Germinal center (tissue), 1 donor: ENCODE measurements at places on chromosomes 1 and 21.

DNA sequence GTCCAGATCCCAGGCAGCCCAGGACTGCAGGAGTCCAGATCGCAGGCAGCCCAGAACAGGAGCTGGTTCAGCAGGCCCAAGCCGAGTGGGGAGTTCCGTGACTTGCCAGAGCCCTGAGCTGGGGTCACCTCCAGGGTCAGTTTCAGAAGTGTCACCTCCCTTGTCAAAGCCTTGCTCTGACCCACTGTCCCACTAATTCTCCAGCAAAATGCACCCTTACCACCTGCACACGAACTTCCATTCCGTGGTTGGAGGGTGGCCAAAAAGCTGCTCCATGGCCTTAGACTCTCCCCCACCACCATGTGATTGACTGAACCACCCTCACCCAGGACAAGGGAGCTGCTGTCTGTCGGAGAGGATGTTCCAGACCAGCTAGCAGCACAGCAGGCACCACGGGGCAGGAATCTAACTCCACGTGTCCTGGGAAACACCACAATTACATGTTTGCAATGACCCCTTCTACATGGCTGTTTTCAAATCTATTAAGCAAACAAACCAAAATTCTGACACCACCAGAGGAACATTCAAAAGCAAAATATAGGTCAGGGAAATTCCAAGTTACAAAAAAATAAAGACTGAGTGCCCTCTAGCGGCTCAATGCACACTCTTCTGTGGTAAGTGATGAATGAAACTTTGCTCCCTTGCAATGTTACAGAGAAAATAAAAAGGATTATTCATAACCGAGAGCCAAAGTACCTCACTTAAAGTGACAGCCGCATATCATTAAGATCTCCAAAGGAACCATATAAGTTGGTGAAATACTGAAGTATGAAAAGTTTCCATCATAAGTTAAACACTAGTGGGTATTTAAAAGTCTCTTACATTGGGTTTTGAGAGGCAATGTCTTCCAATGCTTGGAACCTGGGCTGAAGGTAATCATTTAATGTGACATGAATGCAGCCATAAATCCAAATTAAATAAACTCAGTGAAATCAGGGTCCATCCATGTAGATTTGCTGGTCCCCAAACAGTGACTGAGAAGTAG, 76.3 kb downstream of the NPHP4 start:
- peak; percentile 36 for DNase-seq

GRCh38 chr1:20871419-20871818, 84.3 kb upstream of the HP1BP3 start:
- DNase-seq = no peak

DNA sequence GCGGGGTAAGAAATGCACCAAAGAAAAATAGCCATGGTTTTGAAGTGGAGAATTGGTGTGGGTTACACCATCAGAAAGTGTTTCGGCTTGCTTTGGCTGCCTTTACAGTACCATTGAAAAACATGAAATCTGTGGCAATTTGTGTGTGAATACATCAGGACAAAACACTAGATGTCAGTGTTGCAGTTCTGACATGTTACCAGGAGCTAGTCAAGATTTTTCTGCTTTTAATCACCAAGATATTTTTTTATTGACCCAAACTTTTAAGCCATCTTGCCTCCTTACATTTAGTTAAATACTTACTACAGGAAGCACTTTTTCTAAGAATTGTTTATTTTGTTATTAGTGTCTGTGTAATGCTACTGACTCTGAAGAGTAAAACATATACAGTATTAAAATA, 14.3 kb downstream of the RRP15 start:
- no peak for DNase-seq

DNA sequence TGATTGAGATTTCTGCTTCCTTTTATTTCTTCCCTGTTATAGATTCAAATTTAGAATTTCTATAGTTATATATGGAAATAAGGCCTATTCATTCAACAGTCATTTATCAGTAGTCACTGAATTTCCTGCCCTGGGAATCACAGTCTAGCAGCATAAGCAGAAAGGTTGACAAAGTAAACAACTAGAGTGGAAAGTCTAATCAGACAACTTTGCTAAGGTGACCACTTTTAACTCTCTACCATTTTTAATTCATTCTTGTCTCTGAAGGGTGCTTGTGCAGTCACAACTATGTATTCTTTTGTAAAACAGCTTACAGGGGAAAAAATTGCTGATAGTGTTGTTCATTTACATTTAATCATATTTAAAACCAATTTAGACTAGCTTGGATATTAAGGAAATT, 66.1 kb upstream of the PLA2G4A start:
- DNase-seq = no peak

GRCh38 chr1:11156441-11156840, 32.7 kb upstream of the ANGPTL7 start:
- DNase-seq = no peak

DNA sequence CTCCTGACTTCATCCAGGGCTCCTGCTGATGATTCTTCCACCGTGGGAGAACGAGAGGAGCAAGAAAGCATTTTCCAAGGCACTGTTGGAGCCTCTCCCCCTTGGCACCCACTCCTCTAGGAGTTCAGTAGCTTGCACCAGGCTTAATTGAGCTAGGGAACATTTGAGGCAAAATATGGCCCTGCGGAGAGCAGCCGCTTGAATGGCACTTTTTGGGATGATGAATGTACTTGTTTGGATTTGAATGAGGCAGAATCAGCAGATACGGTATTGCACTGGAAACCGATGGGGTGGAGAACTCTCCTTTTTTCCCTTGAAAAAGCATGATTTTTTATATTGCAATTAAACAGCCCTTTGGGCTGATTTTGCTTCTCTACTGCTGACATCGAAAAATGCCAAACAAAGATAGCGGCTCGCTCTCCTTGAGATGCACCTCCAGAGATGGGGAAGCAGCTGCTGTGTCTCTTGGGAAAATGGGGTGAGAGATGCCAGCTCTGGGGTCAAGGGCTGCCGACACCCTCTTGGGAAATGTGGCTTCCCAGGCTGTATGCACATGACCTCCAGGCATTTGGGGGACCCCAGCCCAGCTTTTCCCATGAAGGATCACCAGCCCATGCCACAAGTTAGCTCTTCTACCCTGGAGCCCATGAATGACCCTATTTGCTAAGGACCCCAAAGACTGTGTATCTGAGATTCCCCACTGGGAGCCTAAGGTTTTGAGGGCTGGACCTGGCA, 55.4 kb upstream of the LRP8 start:
- no peak for DNase-seq

GRCh38 chr1:19974822-19975416, 4.5 kb downstream of the PLA2G2A start:
- DNase-seq = no peak

DNA sequence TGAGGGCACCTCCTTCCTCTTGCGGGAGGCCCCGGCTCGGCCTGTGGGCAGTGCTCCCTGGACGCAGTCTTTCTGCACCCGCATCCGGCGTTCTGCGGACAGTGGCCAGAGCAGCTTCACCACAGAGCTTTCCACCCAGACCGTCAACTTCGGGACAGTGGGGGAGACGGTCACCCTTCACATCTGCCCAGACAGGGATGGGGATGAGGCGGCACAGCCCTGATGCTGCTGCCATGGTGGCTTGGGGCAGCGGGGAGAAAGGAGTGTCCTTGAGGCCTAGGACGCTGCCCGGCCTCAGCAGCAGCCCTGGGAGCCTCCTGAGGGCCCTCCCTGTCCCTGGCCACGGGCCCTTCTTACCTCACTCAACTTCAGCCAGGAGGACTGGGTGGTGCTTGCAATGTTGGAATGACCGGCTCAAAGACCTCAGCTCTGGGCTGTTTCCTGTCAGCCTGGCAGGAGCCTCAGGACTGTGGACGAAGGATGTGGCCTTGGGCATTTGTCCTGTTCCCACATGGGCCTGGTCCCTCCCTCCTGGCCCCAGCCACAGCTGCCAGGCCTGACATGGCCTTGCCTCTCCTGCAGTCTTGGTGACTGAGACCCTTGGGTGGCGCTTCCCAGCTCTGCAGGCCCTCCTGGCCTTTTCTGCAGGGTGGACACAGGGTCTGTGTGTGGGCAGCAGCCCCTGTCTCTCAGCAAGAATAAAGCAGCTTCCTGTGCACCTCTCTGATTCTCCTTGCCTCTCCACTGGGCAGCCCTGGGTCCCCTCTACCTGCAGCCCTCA, 45.9 kb downstream of the TRIM11 start:
- DNase-seq = no peak

GRCh38 chr1:71650119-71650518, 569.3 kb upstream of the ZRANB2 start:
- no peak for DNase-seq

DNA sequence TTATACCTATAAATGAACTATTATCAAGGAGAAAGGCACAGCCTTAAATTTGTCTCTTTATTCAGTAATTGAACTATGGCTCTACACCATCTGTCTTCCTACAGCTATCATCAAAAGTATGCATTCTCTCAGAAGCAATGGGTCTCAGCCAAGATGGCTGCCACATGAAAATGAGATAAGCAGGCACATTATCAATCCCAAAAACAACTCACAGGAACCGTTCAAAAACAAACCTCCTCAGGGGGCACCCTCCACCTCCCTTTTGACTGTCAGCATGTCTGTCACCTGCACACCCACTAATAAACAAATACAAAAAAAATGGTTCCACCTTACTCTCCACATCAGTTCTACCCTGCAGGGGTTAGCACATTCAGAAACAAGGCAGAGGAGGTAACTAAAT, 23.6 kb downstream of the KIAA0319L start:
- no peak for DNase-seq

DNA sequence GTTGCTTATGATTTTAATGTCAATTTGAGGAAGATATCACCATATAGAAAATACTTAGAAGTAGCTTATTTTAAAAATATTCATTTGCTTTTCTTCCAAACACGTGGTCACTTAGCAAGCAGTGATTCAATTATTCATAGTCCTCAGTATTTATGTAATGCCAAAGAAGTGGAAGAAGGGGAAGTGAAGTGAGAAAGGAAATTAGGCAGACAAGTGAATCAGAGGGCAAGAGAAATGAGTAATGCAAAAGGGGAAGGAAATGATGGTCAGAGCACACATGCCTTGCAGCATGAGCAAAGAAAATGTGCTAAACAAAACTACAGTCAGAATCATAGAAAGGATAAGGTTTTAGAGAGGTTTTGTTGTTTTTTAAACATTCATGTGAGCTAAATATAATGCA, 31.8 kb downstream of the SDCCAG8 start:
- peak; percentile 35 for DNase-seq

DNA sequence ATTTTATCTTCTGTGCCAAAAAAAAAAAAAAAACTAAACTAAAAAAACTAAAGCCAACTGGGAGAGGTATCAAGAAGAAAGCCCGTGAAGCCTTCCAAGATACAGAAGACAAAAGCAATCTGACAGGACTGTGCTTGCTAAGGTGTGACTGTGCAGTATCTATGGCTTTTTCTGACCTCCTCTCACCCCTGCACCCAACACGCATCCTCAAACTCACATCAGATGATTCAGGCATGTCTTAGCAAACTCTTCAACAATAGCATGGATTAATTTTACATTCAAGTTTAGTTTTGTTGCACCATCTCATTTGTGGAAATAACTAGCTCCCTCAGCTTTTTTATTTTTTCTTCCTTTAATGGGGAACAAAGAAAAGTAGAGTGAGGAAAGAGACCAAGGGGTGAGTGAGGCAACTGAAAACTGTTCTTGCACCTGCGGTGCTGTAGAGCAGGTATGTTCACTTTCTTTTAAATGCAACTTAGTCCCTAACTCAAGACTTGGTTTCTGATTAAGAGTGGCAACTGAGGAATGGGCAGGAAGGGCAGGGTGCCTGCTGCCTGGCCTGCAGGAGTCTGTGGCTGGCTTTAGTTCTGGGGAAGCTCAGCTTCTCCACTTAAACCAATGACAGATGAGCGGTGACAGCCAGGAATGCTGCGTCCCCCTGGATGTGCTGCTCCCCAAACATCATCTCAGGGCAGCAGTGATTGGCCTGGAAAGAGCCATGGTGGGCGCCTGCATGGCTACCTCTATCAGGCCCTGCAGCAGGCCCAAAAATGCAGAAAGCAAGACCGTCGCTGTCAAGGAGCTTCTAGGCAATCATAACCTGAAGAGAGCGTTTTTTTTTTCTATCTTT, 71.3 kb upstream of the LRRC8B start:
- DNase-seq = no peak

DNA sequence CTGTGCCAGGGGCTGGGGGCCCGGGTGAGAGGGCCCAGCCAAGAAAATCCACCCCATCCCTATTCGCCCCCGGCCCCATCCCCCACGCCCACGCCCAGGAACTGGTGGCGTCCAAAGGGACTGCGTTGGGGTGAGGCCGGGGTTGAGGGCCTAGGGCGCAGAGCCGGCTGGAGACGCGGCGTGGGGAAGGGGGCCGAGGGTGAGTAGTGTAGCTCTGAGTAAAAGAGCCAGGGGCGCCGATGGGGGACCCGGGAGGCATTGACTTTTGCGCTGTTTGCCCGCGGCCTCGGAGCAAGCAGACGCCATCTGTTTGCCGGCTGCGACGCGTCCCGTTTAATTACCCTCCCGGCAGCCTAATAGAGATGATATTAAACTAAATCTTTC, 3.5 kb upstream of the DMRTA2 start:
- DNase-seq = no peak
